ENCODE measurements at places on chromosomes 5 and 9.

- no peak for DNase-seq
Observed at GRCh38 chr5:128357226-128357625, 180.8 kb downstream of the FBN2 start.

DNA sequence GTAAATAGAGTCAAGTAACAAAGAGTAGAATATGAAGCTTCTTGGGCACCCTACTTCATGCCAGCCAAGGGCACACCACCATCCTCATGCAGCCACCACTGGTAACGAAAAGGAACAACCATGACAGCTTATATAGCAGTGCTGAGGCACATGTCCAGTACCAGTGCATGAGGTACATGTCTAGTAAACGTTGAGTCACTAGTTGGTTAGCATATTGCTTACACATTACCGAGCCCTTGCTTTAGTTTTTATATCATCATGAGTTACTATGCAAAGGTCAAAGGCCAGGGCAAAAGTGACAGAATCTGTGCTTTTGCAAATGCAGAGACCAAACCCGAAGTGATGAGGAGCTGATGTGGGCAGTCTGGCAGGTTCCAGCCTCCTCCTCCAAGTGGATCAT, 147.1 kb upstream of the MAP1B start:
- no peak for DNase-seq

GRCh38 chr9:97556721-97557605, 55.5 kb downstream of the TMOD1 start:
- no peak for DNase-seq

DNA sequence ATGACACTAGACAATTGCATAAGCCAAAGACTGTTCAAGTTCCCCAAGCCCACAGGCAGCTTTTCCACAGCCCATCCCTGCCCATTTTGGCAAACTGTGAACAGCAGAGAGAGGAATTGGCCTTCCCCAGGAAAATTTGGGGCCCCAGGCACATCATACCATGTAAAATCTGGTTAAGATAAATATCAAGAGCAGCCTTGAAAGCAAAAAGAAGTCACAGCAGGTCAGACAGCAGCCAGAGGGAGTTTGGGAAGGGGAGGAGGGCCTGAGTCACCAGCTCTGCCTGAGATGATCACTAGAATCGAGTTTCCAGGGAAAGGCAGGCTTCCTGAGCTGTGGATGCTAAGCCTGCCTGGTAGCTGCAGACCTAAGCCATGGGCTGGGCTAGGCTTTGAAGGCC, 179.2 kb downstream of the RFK start:
- DNase-seq, result no peak

GRCh38 chr9:22055090-22055489, 46.0 kb upstream of the CDKN2B start:
- no peak for DNase-seq

- no peak for DNase-seq
Observed at GRCh38 chr5:18660511-18660910, 1026.3 kb downstream of the TAF11L14 start.

- DNase-seq, result no peak
Observed at GRCh38 chr9:38707885-38708637, 11.9 kb downstream of the FAM240B start.

DNA sequence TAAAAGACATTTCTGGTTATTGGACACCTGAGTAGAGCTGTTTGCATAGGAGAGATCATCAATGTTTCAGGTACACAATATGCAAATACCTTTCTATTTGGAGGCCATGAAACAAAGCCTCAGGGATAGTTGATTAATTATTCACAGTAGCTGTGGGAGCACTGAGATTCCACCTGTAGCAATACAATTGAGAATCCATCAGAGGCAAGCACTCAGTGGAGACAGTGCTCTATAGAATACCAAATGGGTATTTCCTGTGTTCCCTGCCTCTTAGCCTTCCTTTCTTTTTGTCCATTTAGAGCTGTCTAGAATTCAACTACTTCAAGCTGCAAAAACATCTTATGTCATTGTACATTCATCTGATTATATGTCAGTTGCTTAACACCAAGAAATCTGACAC, 1754.0 kb upstream of the ACO1 start:
- DNase-seq, result no peak

DNA sequence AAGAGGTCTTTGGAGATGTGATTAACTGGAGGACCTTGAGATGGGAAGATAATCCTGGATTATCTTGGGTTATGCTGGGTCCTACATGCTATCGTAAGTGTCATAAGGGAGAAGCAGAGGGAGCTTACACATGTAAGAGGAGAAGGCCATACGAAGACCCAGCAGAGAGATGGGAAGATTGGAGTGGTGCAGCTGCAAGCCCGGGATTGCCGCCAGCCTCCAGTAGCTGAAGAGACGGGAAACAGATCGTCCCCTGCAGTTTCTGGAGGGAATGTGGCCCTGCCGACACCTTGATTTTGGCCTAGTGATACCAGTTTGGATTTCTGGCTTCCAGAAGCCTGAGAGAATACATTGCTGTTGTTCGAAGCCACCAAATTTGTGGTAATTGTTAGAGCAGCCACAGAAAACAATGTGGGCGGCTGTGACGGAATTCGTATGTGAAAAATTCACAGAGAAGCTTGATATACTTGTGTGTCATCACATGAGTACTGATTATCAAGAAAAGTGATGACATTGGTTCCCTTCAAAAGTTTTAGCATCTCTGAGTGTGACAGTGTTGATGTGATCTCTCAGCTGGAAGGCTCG, 86.9 kb downstream of the CYFIP2 start:
- DNase-seq, result no peak

GRCh38 chr5:116456036-116456435, 118.6 kb downstream of the SEMA6A start:
- DNase-seq, result no peak

DNA sequence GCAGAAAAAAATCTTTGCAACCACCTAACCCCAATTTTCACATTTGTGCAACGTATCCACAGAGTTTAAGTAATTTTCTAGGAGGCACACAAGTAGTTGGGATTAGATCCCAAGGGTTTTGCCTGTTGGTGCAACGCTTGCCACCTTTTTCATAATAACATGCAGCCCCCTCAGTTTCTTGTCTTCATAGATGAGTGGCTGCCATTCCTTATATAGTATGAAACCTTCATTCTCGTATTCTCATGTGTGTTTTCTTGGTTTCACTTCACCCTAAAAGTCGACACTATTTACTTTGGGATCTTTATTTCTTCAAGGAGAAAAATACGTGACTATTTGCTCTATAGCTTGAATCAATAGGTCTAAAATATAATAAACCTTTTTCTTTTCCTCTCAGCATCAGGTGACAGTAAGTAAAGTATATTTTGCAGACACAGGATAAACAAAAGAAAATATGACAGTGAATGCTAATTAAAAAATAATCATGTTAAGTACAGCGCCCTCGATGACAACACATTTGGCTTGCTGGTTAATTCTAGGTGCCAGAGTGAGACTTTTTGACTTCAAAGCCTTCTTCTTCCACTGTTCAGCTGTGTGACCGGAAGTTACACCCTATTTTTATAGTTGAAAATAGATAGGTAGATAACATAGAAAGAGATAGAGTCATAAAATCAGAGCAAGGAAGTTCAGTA, 342.8 kb upstream of the CCNG1 start:
- no peak for DNase-seq
